Suppressor macrophage (primary cell): ENCODE measurements at places on chromosomes 1 and 21.

- no peak for DNase-seq
Observed at GRCh38 chr1:33984906-33985565, 121.2 kb downstream of the HMGB4 start.

- no peak for DNase-seq
Observed at GRCh38 chr1:186865857-186866256, 37.1 kb downstream of the PLA2G4A start.

DNA sequence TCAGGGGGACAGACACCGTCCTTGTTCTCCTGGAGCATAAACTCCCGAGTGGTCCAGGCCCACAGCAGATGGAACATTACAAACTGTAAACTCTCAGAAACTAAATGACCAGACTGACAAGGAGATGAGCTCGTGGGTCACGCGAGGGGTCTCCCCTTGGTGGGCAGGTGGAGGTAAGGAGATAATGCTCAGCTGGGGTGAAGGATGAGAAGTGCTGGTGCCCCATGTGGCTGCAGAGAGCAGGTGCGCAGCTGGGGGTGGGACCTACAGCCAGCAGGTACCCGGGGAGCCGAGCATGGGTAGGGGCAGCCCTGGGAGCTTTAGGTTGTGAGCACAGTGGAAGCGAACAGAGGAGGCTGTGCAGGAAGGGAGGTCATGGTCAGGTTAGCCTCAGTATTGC, 40.1 kb downstream of the AJAP1 start:
- no peak for DNase-seq

DNA sequence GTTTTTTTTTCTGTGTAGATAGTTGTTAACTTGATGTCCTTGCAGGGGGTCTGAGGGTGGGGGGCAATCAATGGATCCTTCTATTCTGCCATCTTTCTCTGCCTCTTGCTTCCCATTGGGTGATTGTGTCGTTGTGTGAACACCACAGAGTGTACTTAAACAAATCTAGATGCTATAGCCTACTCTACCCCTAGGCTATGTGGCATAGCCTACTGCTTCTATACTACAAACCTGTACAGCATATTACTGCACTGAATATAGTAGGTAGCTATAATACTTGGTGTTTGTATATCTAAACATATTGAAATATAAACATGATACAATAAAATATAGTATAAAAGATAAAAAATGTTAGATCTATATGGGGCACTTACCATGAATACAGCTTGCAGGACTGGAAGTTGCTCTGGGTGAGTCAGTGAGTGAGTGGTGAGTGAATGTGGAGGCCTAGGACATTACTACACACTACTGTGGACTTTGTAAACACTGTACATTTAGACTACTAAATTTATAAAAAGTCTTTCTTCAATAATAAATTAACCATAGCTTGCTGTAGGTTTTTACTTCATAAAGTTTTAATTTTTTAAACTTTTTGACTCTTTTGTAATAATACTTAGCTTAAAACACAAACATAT, 105.4 kb downstream of the CENPF start:
- DNase-seq: no peak

DNA sequence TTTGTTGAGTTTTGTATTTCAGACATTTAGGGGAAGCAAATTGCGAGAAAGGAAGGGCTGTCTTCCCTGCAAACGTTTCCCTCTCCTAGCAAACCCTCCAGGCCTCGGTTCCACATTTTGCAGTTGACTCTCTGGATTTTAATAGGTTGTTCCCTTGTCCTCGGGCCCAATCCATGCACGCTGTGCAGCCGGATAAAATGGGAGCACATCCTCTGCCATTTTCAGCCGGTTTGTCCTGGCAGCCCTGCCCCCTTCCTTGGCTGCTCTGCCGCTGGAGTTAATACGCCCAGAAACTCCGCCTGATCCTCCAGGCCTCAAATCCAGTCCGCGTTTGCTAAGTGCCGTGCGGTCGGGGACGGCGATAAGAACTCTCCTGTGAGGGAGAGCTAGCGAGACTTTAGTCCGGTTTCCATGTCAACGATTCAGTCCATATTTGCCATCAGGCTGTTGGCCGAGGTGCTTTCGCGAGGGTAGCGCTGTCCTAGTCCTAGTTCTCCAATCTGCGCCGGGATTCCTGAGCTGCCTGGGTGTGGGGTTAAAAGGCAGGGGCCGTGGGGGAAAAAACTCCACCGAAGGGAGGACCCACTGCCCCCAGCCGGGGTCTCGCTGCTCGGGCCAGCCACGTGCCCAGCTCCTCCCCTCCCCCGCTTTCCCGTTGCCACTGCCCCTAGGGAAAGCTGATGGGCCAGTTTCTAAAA, 2.9 kb upstream of the ARID1A start:
- DNase-seq: peak; percentile 96

- DNase-seq: no peak
Observed at GRCh38 chr21:44426663-44427191, 28.6 kb upstream of the LRRC3 start.

DNA sequence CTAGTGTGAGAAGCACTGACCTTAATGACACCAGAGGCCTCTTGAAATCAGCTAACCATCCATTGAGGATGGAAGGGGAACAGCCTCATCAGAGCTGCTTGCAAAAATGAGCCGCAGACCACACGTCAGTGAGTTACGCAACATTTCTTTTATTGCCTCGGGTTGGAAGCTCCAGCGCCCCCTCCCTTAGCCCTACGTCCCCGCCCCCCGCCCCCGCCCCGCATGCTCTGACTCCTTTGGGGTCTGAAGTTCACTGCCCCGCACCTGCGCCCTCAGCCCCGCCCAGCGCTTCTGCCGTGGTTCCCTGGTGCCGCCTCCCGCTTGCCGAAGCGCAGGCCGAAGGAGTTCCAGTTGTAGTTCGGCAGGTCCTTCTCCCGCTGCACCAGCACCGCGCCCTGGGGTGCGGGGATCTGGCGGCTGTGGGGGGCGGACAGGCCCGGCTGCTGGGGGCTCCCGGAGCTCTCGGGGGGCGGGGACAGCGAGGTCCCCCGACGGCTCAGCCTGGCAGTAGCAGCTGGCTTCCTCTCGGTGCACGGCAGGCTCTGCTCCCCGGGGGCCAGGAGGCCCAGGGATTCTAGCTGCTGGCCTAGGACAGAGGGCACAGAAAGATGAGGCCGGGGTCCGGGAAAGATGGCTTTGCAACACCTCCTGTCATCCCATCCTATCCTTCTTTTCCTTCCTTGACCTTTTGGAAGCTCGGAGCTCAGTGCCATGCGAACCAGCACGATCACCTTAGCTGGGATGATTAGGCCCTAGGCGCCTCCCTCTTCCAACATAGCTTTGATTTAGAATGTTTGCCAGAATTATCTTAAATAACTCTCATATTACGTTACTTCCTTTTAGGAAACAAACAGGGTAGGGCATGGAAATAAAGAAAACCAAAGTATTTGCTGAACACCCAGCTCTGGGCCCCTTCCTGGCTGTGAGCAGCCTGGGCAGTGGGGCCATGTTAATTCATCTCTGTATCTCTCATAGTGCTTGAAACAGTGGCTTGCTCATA, 5.8 kb downstream of the KISS1 start:
- DNase-seq: peak; percentile 61

DNA sequence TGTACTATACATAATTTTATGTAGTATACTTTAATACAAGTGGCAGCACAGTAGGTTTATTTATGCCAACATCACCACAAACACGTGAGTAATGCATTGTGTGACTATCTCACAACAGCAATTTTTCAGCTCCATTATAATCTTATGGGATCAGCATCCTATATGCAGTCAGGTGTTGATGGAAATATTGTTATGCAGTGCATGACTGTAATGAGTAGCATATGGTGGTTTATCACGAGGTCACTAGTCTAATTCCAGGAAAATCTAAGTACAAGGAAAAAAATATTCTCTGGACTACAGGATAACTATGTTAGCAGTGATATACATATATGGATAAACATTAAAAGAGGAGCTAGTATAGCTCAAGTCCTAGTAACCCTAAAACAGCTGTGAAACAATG, 69.0 kb downstream of the ATP1B1 start:
- DNase-seq: no peak

- no peak for DNase-seq
Observed at GRCh38 chr1:20280906-20281305, 9.8 kb upstream of the VWA5B1 start.

DNA sequence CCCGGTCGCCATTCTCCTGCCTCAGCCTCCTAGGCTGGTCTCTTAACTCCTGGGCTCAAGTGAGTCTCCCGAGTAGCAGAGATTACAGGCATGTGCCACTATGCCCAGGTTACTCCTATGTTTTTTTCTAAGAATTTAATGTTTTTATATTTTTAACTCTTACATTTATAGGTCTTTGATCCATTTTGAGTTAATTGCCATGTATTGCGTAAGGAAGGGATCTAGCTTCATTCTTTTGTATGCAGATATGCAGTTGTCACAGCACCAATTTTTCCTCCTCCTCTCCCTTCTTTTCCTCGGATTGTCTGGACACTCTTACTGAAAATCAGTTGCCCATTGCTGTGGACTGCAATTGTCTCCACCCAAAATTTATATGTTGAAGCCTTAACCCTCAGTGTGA, 11.5 kb downstream of the BTBD8 start:
- no peak for DNase-seq

DNA sequence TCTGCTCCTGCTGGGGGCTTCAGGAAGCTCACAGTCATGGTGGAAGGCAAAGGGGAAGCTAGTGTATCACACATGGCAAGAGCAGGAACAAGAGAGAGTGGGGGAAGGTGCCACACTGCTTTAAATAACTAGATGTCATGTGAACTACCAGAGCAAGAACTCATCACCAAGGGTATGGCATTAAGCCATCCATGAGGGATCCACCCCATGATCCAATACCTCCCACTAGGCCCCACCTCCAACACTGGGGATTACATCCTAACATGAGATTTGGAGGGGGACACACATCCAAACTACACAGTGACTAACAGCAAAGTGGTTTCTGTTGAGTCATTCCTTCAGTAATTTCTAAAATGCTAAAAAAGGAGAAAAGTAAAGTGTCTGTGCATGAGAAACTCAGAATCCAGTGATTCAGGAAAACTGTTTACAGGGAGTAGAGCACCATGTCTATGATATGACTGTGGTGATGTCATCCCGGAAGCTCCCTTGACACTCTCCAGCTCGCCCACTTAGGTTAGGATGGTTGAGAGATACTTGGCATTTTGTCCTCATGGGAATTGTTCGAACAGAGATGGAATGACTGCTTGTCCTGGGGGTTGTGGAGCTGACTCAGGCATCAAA, 50.3 kb downstream of the CHD1L start:
- DNase-seq: peak; percentile 18

DNA sequence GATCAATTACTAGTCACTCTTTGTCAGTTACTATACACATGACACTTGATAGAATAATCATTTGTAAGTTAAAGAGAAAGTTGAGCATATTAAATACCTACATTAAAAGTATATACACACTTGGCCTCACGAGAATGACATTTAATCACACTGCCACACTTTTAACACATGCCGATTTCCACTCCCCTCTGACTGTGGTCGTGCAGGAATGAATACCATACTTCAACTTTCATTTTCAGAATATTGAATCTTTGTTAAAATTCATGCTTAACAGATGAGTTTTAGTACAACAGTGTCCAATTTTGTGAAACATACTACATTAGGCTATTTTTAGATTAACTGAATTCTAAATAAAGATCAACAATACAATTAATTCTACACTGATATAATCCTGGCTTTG, 78.2 kb upstream of the SDC3 start:
- DNase-seq: no peak

DNA sequence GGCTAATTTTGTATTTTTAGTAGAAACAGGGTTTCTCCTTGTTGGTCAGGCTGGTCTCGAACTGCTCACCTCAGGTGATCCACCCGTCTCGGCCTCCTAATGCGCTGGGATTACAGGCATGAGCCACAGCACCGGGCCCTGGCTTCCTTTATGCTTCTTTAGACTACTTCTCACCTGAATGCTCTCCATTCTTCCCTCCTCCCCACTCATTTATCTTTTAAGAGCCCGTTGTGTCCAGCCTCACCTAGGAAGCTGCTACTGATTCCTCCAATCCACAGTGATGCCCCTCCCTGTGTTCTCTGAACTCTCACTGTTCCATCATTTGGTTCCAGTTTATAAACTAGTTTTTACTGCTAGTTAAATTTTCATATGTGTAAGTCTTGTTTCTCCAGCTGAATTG, 44.9 kb upstream of the NR5A2 start:
- no peak for DNase-seq

DNA sequence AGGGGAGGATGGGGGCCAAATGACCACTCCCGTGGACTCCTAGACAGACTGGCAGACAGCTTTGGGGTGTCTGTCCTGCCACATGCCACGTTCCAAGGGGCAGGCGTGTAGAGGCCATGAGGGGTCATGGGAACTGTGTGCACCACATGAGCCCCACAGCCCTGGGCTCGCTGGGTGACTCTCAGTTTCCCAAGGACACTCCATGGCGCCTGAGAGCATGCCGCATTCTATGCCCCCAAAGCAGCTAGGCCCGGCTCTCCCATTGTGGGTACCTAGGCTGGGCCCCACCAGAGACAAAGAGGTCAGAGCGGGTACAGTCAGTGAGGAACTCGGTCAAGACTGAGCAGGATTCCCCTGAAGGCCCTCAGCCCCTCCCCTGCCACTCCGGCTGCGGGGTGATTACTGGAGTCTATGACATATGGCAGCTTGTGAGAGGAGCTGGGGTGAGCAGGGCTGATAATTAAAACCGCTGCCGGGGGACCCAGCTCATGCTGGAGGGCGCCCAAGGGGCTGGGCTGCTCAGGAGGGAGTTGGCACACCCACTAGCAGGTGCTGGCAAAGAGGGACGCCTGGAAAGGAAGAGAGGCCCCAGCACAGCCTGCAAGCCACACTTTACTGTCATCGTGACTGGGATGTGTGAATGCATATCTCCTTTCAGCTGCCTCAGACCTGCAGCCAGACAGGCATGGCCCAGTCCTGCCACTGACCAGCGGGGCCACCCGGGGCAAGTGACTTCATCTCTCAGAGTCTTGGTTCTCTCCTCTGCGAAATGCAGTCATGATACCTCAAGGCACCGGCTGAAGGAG, 8.4 kb downstream of the LRP8 start:
- no peak for DNase-seq

DNA sequence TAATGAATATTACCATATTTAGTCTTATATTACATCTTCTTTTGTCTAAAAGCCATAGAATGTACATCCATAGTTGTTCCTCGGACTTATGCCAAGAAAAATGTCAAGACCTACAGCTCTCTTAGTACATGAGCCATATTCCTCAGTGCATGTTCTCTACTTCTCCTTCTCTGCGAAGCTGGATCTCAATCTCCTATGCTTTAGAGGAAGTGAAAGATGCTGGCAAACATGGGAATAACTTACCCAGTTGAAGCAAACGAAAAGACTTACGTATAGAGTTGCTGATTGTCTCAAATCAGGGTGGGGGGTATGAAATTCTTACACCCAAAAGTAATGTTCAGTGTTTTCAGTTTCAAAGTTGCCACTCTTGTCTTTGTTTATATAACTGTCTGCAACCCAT, 32.7 kb downstream of the OR13G1 start:
- peak; percentile 25 for DNase-seq

GRCh38 chr21:33374450-33375096, 28.6 kb upstream of the IFNGR2 start:
- DNase-seq: peak; percentile 95
